ENCODE measurements at places on chromosomes 4 and X. TPM values are rescaled to one million over a fixed set of nuclear protein-coding genes. Genes with fewer than 3 reads are reported as not detected.

DNA sequence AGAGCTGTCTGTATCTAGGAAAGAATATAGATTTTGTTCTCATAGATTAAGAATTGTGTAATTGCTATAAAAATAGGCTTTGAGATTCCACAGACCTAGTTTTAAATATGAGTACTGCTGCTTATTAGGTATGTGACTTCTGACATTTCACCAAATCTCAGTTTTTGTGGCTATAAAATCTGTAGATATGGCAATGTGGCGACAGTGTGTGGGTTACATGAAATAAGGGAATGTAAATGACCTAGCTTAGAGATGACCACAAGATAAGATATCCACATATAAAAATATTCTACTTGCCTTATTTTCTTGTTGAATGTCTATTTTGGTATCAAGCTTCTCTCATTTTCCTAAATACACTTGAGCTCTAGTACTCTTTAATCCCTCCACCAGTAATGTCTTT lies 193.8 kb downstream of the UNC5C start:
- no peak overlapping the region for H3K4me3 ChIP-seq
- no peaks in the 10 kb centered on the region for H3K27me3 ChIP-seq
- no peaks in the 10 kb centered on the region for H3K4me1 ChIP-seq
- H3K36me3 ChIP-seq, result no peaks in the 10 kb centered on the region
- DNase-seq, result no peak

DNA sequence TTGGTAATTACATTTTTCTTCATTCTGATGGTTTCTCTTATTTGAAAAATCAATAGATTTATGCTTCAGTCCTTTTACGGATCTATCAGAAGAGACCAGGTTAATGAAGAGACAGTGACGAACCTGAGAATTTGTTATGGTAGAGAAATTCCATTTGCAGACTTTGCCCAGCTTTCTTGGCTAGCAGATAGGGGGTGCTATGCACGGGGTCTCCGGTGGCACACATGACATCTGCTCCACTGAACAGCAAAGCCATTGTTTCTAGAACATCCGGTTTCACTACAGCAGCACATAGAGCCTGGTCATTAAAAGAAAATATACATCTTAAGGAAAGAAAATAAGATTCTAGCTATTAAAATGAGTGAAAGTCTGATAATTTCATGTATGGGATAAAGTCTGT lies 85.1 kb downstream of the ARAP2 start:
- no peaks in the 10 kb centered on the region for H3K4me1 ChIP-seq
- no peak overlapping the region for H3K27ac ChIP-seq
- no peaks in the 10 kb centered on the region for H3K27me3 ChIP-seq

DNA sequence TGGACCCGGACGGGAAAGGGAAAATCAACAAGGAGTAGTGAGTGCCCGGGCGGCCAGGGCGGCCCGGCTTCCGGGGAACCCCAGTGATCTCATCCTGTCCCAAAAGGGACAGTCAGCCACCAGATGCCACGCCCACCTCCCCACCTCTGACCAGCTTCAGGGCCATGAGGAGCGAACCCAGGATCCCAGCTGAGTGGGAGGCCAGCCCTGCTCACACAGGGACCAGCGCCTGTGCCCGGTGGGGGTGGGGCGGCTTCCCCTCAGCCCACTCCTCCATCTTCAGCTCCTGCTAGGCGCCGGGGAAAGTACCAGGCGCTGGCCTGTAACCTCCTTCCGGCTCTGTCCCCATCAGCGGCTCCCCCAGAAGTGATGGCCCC lies 6.2 kb downstream of the MYL5 start:
- peak overlapping the region; percentile 42 for H3K4me3 ChIP-seq
- no peaks in the 10 kb centered on the region for H3K27me3 ChIP-seq
- H3K36me3 ChIP-seq, result no peaks in the 10 kb centered on the region
- DNase-seq, result peak; percentile 59
- peaks cover 60% of the 10 kb centered on the region for H3K4me1 ChIP-seq

GRCh38 chr4:139886798-139887197 lies 221.2 kb downstream of the MGST2 start:
- H3K4me3 ChIP-seq, result peak overlapping the region; percentile 14
- no peaks in the 10 kb centered on the region for H3K4me1 ChIP-seq
- no peak for DNase-seq
- H3K36me3 ChIP-seq, result peaks cover 12% of the 10 kb centered on the region

- DNase-seq, result peak; percentile 21
- H3K4me3 ChIP-seq, result no peak overlapping the region
- no peaks in the 10 kb centered on the region for H3K4me1 ChIP-seq
- no peak overlapping the region for H3K27ac ChIP-seq
- no peaks in the 10 kb centered on the region for H3K27me3 ChIP-seq
- no peaks in the 10 kb centered on the region for H3K36me3 ChIP-seq
Observed at GRCh38 chr4:186326391-186326790, 60.4 kb downstream of the F11 start.

DNA sequence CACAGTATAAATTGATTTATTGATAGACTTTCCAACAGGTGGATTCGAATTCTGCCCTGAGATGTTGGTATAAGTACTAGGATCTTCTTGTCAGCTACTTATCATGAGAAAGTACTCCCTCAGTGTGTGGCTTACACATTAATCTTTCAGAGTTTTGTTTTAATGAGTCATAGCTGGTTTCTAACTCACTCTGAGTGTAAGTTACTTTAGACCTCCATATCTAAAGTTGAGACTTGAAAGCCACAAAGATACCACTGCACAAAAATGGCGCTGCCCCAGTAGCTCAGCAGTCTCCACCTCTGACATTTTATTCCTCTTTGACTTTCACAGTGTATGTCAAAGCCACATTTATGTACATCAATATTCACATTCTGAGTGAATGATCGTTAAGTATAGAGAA lies 318.5 kb downstream of the ARAP2 start:
- H3K36me3 ChIP-seq, result no peaks in the 10 kb centered on the region
- H3K27me3 ChIP-seq, result no peaks in the 10 kb centered on the region
- no peak for DNase-seq
- H3K4me3 ChIP-seq, result no peak overlapping the region
- H3K27ac ChIP-seq, result no peak overlapping the region
- H3K4me1 ChIP-seq, result no peaks in the 10 kb centered on the region

DNA sequence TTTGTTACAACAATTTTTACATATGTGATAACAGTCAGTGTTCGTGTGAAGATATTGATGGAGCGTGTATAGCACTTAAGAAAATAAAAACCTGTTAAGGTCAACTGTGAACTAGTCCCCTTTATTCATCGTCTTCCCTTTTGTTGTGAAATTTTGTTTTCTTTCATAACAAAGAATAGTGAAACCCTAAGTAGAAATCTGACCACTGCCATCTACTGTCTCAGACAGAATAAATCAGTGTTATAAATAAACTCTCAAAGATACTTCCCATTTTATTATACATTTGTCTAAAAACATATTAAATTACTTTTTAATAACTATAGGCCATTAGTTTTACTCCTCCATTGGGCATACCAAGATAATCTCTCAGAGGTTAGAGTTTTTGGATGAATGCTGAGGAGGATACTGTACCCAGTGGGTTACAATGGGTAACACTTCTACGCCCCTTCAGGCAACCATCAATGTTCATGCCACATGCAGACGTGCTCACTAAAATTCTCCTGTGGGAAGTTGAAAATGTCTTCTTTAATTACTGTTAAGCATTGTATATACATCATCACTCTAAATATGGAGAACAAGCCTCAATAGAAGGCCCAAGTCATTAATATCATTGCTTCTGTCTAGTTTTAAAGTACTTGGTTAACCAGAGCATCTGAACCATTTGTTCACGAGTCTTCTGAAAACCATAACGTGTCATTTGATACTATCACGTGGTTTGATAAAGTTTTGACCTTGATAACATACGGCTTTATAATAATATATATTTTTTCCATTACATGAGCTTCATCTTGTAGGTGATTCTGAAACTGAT lies 171.2 kb downstream of the TMA16 start:
- H3K27me3 ChIP-seq, result no peaks in the 10 kb centered on the region
- DNase-seq, result no peak
- H3K27ac ChIP-seq, result no peak overlapping the region
- H3K4me3 ChIP-seq, result no peak overlapping the region

- H3K27ac ChIP-seq, result no peak overlapping the region
- no peaks in the 10 kb centered on the region for H3K36me3 ChIP-seq
- H3K4me1 ChIP-seq, result no peaks in the 10 kb centered on the region
- H3K4me3 ChIP-seq, result no peak overlapping the region
Observed at GRCh38 chr4:47390428-47391125, 72.9 kb downstream of the COMMD8 start.

GRCh38 chrX:16867947-16868346 lies 2.2 kb downstream of the RBBP7 start:
- peak overlapping the region; percentile 95 for H3K27ac ChIP-seq
- DNase-seq, result no peak
- no peaks in the 10 kb centered on the region for H3K36me3 ChIP-seq
- H3K4me3 ChIP-seq, result no peak overlapping the region
- no peaks in the 10 kb centered on the region for H3K4me1 ChIP-seq
- H3K27me3 ChIP-seq, result no peaks in the 10 kb centered on the region

DNA sequence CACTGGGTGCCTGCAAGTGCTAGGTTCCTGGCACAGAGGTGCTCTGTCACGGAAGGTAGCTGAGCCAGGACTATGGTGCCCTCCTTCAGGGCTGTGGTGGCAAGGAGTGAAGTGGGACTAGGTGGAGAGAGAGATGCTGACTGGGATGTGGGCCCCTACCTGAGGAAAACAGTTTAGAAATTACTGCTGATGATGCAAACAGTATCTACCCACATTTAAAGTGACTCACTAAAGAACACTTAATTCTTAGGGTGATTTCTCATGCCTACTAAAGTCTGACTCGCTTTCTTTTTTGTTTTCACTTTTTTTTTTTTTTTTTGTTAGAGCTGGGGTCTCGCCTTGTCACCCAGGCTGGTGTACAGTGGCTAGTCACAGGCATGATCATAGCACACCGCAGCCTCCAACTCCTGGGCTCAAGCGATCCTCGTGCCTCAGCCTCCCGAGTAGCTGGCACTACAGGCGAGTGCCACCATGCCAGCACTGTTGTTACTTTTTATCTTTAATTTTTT lies 3.1 kb downstream of the ZNF185 start:
- H3K27me3 ChIP-seq, result no peaks in the 10 kb centered on the region
- DNase-seq, result no peak
- H3K36me3 ChIP-seq, result no peaks in the 10 kb centered on the region
- H3K4me1 ChIP-seq, result no peaks in the 10 kb centered on the region
- no peak overlapping the region for H3K4me3 ChIP-seq

- H3K27ac ChIP-seq, result no peak overlapping the region
- DNase-seq, result no peak
- H3K4me1 ChIP-seq, result peaks cover 32% of the 10 kb centered on the region
- no peak overlapping the region for H3K4me3 ChIP-seq
Observed at GRCh38 chr4:53120778-53121177, 245.1 kb downstream of the SCFD2 start.

DNA sequence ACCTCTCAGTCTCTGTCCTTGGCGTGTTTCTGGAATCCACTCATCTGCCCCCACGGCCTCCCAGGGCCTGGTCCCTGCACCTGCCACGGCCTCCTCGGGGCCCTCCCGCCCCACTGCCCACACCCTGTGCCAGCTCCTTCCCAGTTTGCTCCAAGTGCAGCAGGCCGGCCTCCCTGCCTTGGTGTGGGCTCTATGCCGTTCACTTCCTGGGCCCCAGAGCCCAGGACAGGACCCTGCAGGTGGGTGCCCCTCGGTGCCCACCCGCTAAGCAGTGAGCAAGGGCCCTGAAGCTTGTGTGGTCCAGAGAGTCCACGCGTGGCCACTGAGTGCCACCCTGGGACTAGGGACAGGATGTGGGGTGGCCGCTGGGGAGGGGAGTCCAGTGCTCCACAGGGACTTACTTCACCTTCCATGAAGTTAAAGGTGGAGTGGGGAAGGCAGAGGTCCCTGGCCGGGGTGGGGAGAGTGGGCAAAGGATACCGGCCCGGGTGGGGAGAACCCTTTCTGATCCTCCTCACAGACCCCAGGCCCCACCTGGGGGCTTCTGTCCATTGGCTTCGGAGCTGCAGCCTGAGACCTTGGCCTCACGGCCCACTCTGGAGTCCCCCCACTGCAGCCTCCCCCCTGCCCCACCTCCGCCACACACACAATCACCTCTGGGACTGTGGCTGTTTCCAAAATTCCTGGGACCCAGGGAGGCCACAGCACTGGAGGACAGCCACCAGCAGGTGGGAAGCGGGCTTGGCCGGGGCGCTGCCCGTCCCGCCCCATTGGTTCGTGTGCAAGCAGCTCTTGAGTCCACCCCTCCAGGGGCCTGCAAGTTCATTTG lies 60.0 kb upstream of the NKX1-1 start:
- no peaks in the 10 kb centered on the region for H3K4me1 ChIP-seq
- H3K4me3 ChIP-seq, result no peak overlapping the region
- DNase-seq, result no peak
- H3K27ac ChIP-seq, result no peak overlapping the region
- H3K27me3 ChIP-seq, result peaks cover 35% of the 10 kb centered on the region

DNA sequence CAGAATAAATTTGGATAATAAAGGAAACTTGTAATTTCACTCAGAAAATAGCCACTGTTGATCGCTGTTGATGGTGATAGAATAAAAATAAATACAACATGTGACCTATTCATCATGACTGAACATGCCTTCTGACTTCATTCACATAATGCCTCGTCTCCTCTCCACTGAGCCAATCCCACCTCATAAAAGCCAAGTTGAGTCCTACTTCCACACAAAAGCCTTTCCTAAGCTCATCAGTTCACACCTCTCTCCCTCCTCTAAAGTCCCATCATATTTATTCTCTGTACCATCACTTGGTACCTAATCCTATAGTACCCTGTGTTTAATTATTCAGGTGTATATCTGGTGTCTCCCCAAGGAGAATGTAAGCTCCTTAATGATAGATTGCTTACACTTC lies 37.7 kb downstream of the APOO start:
- no peak overlapping the region for H3K4me3 ChIP-seq
- no peak for DNase-seq
- no peak overlapping the region for H3K27ac ChIP-seq
- H3K4me1 ChIP-seq, result no peaks in the 10 kb centered on the region

- no peaks in the 10 kb centered on the region for H3K27me3 ChIP-seq
- no peaks in the 10 kb centered on the region for H3K36me3 ChIP-seq
- no peak overlapping the region for H3K27ac ChIP-seq
- no peak overlapping the region for H3K4me3 ChIP-seq
Observed at GRCh38 chrX:140933016-140933415, 69.4 kb upstream of the SPANXB1 start.

- H3K27me3 ChIP-seq, result no peaks in the 10 kb centered on the region
- no peak for DNase-seq
- no peak overlapping the region for H3K27ac ChIP-seq
- no peaks in the 10 kb centered on the region for H3K36me3 ChIP-seq
- H3K4me3 ChIP-seq, result no peak overlapping the region
Observed at GRCh38 chr4:128241425-128241913, 46.1 kb downstream of the PGRMC2 start.

DNA sequence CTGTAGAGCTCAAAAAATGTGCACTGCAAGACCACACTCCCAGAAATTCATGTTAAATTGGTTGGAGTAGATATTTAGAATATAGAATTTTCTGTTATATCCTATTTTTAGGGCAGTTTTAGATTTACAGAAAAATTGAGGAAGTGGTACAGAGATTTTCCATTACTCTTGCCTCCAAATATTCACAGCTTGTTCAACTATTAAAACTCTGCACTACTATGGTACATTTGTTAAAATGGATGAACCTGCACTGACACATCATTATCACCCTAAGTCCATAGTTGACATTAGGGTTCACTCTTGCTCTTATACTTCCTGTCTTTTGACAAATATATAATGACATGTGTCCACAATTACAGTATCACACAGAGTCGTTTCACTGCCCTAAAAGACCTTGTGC lies 1724.5 kb downstream of the C4orf33 start:
- no peaks in the 10 kb centered on the region for H3K36me3 ChIP-seq
- H3K27me3 ChIP-seq, result no peaks in the 10 kb centered on the region
- no peak overlapping the region for H3K4me3 ChIP-seq
- no peak overlapping the region for H3K27ac ChIP-seq
- DNase-seq, result no peak

BCLAF3 gene
- 28.6 TPM for total RNA-seq

FBXL5 gene
- 196 TPM for total RNA-seq

CSAG1 gene
- total RNA-seq, result not detected

Measured in stomach (tissue), 19 donors.